Adrenal gland (tissue), 19 donors: ENCODE measurements at places on chromosomes 1 and 21. TPM values are rescaled to one million over a fixed set of nuclear protein-coding genes. Genes with fewer than 3 reads are reported as not detected.

- DNase-seq = no peak
Observed at GRCh38 chr1:75079538-75080290, 54.5 kb upstream of the LHX8 start.

DNA sequence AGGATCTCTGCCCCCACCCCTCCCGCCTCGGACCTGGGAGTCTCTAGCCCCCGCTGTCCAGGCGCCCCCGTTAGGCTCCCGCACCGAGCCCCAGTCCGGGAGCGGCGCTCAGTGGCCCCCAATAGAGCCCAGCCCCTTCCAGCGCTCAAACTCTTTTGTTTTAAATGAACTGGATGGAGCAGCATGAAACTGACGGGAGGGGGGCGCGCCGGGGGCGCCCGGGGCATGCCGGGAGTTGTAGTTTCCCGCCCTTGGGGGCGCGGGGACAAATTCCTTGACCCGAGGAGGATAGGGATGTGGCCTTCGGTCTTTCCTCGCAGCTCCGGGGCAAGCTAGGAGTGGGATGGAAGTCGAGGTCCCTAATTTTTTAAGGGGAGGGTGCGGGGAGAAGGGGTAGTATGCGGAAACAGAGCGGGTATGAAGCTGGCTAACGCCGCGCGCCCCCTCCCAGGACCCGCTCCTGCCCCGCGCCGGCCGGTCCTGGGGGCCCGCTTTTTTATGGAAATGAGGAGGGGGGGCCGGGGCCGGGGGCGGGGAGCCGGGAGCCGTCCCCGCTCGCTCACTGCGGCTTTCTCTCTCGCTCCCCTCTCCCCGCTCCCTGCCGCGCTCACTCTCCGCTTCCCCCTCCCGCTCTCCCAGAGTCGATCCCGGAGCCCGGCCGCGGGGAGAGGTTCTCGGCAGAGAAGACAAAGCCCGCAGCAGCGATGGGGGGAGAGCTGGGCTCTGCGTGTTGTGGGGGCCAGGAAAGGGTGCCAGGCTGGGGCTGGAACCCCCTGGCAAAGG lies at the start of gene MEX3A:
TSS of gene MEX3A (minus strand) at position 157 of the 783 bp plus-strand sequence. CDS start 467 bp downstream, outside the sequence.
- peak; percentile 76 for DNase-seq

GRCh38 chr1:116066868-116067565 lies 44.2 kb upstream of the MAB21L3 start:
- DNase-seq = no peak

GRCh38 chr1:16286122-16286521 lies 49.1 kb upstream of the CPLANE2 start:
- no peak for DNase-seq

DNA sequence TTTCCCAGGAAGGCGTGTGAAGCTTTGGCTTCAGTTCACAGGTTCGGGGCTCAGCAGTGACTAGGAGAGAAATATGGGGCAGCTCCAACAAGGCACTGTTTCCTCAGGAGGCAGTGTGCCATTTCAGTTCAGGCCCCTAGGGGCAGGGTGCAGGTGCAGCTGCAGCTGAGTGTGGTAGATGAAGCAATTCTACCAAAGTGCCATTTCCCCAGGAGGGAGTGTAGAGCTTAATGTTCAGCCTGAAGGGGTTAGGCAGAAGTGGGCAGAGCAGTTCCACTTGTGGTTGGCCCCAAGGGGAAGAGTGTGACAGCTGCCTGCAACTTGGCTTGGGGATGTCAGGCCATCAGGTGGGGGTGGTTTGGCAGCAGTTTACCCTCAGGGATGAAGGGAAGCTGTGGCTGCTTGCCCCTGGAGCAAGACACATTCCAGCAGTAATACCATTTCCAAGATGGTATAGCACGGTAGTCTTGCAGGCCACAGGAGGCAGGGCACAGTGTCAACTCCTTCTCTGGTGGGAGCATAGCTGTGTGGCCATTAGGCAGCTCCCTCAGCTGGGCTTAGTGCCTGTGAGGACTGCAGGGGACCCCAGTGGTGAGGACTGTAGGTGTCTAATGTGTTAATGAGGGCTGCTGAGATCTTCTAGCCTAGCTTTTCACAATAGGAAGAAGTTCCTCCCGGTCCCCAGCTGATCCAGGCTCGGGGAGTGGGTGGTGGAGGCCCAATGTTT lies 34.7 kb downstream of the RGSL1 start:
- no peak for DNase-seq

- DNase-seq = no peak
Observed at GRCh38 chr1:170498876-170499275, 33.1 kb upstream of the GORAB start.

GRCh38 chr1:185291159-185291558 lies 25.9 kb downstream of the IVNS1ABP start:
- no peak for DNase-seq

DNA sequence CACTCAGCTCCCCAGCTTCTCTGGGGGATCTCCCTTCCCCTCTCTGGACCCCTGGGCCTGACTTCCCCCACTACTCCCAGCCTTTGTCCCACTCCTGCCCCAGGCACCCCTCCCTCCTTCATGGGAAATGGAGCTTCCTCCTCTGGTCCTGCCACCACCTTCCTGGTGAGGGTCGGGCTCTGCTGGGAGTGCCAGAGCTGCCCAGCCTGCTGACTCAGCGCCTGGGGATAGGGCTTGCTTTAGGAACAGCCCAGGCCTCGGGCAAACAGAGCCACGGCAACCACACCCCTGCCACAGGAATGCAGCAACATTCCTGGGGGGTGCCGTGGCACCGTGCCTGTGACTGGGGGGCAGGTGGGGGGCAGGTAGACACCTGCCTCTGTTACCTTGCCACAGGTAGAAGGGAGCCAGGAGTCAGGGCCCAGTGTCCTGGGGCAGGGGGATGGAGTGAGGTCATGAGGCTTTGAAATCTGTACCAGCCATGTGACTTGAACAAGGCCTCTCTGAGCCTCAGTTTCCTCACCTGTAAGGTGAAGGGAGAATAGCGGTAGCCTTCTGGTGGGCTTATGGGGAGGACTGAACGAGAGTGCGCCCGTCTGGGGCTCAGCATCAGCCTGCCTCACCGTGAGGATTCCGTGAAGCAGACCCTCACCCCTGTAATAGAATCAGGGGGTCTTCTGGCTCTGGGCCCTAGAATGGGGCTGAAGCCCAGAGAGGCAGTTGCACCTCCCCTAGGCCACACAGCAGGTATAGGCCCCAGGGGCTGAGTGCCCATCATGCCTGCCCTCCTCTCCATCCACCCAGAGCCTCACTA lies 17.8 kb upstream of the EPHA2 start:
- peak; percentile 80 for DNase-seq

DNA sequence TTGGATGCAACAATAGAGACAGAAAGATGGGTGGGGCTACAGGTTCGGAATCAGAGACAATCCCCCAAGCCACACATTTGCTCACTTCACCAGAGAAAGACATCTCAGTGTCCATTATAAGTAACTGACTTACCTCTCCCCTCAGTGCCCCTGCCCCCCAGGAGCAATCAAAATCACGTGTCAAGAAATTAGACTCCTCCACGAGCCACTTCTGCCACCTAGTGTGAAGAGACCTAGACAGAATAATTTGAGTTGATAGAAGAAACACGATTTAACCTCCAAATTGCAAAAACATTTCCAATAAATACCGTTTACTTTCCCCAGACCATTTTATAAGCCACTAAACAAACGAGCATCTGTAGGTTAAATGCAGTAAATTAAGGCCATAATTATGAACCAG lies 123.2 kb downstream of the SLC30A10 start:
- DNase-seq = no peak

ZZZ3 gene
- total RNA-seq = 64.4 TPM

CRYAA gene
- total RNA-seq = not detected

SH3GLB1 gene
- 63.0 TPM for total RNA-seq

EGLN1 gene
- total RNA-seq = 57.5 TPM
